ENCODE measurements at places on chromosomes 4 and X. TPM values are rescaled to one million over a fixed set of nuclear protein-coding genes. Genes with fewer than 3 reads are reported as not detected.

Gene CACNA1F
- total RNA-seq, result 0.06 TPM

Gene PRAF2
- total RNA-seq, result 37.7 TPM

DNA sequence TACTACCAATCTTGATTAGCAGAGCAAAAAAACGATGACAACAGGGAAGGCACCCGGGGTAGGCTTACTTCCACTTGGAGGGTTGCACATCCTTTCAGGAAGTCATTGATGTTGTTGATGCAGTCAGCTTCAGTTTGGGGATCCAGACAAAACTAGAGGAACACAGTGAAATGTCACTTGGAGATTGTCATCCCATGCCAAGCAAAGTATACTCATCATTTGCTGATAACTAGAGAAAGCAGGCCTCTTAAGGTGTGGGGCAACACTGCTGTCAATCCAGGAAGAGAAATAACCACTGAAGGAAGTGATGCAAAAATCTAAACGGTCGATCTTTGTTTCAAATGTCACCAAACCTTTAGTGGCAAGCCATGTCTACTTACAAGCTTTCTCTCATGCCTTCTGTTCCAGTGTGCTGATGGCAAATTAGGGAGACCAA, 1.4 kb downstream of the ARHGEF6 start:
- no peak for DNase-seq

Gene CLNK
- 0.26 TPM for total RNA-seq

- no peak for DNase-seq
Observed at GRCh38 chr4:93342738-93343137, 485.8 kb upstream of the ATOH1 start.

Gene SORBS2
- total RNA-seq, result 696 TPM

DNA sequence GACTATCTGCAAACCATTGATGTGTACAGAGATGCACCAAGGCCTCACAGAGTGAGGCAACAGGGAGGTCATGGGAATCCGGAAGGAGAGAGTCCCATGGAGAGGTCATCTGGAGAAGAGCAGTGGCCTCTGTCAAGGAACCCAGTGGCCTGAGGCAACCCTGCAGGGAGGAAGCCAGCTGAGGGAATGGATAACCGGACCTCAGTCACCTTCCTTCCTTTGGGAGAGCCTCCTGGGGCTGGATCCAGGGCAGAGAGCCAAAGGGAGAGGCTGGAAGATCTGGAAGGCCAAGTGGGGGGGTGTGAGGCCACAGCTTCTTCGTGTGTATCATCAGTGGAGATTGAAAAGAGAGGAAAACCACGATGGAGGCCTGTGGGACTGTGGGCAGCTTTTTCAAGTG, 24.3 kb upstream of the CD38 start:
- DNase-seq, result no peak

All from aorta (tissue), 5 donors.